Fibroblast of gingiva (primary cell): ENCODE measurements at places on chromosomes 12 and 14.

DNA sequence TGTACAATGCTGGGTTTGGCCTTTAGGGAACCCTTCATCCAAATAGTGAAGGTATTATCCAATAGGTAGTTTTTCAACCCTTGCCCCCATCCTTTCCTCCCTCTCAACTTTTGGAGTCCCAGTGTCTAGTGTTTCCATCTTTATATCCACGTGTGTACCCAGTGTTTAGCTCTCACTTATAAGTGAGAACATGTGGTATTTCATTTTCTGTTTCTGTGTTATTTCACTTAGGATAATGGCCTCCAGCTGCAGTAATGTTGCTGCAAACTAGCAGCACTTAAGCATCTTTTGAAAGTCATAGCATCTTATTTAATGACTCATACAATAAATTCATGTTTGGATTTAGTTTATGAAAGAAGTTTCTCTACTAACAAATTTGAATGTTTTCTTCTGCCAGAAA lies 442.5 kb downstream of the NELL2 start:
- DNase-seq, result no peak

- DNase-seq, result no peak
Observed at GRCh38 chr12:112330706-112331105, 51.5 kb downstream of the HECTD4 start.

DNA sequence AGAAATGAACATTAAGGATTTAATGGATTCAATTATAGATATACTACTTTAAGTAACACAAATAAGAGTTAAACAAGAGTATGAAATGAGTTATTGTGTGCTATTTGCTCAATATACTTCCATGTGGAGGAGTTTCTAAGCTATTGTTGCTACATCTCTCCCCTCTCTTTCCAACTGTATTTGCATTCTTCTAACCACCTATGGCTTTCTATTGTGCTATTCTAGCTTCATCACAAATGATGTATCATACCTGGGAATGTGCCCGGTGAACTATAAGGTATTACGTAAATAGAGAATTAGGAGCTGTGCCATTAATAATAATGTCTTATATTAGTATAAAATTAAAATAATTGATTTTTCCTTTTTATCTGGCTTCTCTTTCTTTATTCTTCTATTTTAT lies 87.1 kb upstream of the PLEKHG7 start:
- DNase-seq, result no peak

GRCh38 chr12:123602651-123603195 lies 824 bp downstream of the DDX55 start:
- peak; percentile 30 for DNase-seq

- no peak for DNase-seq
Observed at GRCh38 chr12:23399402-23399933, 550.0 kb downstream of the SOX5 start.

DNA sequence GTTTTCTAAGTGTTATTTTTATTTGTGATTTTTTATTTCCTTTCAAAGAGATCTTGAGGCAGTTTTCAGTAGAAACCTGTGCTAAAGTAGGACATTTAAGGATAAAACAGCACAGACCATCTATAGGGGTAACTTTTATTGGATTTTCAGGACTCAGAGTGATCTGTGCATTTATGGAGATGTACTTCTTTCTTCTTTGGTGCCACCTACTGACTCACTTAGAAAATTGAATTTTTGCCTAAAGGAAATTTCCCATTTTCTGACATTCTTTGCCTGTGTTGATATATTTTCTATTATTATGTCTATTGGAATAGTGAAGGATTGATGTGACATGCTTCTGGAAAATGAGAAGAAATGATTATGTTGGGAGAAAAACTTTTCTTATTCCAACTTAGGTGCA lies 113.0 kb downstream of the UNC79 start:
- DNase-seq, result peak; percentile 7

GRCh38 chr14:45258805-45259204 lies 5.8 kb upstream of the MIS18BP1 start:
- DNase-seq, result no peak

GRCh38 chr14:75242546-75243273 lies 35.9 kb upstream of the FOS start:
- peak; percentile 99 for DNase-seq

GRCh38 chr12:31923063-31923412 lies 36.2 kb upstream of the RESF1 start:
- no peak for DNase-seq

DNA sequence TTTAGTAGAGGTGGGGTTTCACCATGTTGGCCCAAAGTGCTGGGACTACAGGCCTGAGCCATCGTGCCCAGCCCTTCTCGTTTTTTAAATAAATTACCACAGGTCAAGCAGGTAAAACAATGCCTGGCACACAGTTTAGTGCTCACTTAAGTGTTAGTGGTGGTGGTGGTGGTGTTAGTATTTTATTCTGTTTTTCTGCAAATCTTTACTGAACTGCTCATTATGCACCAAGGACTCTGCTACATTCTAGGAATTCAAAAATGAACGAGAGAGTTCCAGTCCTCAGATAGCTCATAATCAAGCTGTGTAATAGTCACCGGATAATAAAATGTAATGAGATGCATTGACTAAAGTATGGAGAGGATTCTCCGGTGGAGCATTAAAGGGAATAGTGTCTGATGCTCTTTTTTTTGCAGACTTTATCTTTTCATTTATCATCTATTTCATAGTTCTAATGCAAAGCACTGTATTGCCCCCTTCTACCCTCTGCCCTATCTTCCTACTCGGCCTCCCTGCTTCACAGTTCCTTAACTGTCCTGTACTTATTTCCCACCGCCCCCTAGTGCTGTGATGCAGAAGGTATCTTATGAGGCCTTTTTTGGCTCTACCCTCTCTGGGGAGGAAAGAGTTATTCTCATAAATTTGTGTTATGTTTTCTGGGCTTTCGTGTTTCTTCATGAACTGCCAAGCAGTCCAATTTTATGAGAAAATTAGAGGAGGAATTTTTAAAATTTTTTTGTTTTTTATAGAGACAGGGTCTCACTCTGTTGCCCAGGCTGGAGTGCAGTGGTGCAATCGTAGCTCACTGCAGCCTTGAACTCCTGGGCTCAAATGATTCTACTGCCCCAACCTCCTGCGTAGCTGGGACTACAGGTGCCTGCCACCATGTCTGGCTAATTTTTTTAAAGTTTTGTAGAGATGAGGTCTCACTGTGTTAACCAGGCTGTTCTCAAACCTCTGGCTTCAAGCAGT lies 1.0 kb downstream of the ITFG2 start:
- DNase-seq, result peak; percentile 66

DNA sequence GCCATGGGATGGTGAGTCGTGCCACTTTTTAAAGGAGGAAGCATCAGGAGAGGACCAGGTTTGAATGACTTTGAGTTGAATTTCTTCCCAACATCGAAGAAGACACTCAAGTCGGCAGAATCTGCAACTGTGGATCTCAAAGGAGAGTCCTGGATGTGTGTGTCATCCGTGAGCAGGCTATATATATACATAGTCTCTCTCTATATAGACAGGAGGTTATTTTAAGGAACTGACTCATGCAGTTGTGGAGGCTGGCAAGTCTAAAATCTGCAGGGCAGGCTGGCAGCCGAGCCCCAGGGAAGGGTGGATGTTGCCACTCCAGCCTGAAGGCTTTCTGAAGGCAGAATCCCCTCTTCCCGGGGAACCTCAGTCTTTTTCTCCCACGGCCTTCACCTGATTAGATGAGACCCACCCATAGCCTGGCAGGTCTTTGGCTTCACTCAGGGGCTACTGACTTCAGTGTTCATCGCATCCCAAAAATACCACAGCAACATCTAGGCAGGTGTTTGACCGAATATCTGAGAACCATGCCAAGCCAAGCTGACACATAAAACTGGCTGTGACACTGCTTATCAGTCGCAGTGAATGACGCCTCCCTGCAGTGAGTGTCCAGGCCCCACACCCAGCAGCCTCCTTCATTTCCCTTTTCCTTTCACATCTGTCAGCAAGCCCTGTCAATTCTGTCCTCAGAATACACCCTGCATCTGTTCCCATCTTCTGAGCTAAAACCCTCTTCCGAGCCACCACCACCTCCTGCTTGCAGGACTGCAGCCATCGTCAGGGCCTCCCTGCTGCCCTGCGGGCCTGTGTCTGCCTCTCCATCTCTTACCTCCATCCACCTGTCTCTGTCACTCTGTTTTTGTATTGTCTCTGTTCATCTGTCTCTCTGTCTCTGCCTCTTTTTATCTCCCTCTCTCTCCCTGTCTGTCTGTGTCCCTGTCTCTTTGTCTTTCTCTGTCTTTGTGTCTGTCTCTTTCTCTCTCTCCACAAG lies 54.0 kb downstream of the ZNF664 start:
- peak; percentile 41 for DNase-seq

DNA sequence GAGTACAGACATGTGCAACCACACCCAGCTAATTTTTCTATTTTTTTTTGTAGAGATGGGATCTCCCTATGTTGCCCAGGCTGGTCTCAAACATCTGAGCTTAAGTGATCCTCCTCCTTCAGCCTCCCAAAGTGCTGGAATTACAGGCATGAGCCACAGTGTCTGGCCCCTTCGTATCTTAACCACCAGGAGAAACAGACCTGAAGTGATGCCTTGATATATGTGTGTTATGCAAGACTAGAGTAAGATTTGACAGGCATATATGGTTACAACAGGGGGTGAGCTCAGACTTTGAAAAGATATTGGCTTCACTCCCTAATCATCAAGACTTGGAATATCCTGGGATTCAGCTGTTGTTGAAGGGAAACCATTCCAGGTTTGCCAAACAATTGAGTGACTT lies 10.7 kb upstream of the GALNT6 start:
- no peak for DNase-seq

DNA sequence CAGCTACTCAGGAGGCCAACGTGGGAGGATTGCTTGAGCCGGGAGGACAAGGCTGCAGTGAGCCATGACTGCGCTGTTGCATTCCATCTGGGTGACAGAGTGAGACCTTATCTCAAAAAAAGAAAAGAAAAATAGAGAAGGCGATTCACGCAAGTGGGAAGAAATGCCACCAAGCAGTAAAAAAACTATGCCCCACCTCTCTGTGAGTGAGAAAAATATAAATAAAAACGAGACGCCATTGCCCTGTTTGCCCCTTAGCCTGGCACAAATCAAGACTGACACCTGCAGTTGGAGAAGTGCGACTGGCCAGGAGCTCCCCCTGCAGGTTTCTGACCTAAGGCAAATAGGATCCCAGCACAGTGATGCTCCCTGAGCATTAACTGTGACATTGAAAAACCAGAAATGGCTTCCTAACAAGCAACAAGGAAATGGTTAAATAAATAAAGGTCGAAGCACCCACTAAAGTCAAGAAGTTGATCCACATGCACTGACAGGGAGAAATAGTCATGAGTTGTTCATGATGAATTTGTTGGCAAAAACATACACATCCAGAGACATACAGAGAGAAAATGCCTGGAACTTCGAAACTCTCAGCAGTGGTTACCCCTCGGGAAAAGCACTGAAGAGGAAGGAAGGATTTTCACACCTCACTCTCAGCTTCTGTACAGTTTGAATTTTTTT lies 21.1 kb downstream of the GSC start:
- DNase-seq, result no peak

DNA sequence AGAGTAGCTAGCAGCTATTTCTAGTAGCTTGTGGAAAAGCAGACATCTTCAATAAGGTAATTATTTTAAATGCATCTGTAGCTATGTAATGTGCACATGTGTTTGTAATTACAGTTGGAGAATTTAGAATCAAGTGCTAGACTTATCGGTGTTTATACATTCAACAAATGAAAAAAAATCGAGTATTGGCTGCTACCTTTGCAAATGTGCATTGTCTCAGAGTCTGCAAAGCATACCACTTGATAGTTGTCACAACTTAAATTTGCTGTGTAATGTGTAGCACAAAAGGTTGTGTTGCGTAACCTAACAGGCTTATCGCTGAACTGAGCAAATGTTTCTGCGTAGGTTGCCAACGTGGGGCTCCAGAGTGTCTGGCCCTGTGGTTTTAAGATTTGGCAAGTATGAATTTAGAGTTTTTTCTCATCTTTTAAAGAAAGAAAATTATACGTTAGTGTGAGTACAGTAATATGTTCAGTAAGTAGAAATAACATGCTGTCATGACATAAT lies 44.3 kb downstream of the TMTC2 start:
- no peak for DNase-seq

GRCh38 chr12:50634379-50634778 lies 129.5 kb upstream of the ATF1 start:
- DNase-seq, result no peak

DNA sequence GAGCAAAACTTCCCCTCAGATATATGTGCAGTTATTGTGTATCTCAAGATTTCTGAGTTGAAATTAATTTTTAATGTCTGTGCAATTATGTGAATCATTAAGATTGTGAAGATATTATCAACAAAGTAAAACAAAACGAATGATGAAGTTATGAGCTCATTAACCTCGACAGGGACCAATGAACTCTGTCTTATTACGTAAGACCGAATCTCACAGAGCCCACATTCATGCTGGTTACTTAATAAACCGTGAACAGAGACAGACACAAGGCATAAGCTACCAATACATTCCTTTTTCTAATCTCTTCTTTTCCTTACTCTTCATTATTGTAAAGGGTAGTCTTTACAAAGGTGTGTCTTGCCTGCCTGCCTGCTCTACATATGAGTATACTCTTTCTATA lies 568.7 kb downstream of the RPS29 start:
- no peak for DNase-seq

DNA sequence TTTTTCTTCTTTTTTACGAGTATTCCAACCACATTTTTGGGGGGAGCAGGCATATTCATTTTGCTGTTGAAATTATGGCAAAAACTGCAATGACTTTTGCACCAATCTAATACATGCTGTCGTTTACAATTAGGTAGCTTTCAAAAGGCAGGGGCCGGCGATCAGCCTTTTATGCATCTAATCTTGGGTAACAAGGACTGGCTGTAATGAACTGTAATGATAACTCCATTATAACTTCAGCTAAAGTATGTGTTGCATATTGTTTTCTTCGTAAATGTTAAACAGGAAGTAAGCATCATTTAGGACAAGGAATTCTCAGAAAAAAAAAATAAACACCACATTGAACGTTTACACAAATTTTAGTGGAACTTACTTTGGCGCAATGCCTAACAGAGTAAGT lies 30.3 kb upstream of the KLRF1 start:
- DNase-seq, result peak; percentile 49

- DNase-seq, result peak; percentile 69
Observed at GRCh38 chr14:101961011-101961721, 3.2 kb upstream of the DYNC1H1 start.

DNA sequence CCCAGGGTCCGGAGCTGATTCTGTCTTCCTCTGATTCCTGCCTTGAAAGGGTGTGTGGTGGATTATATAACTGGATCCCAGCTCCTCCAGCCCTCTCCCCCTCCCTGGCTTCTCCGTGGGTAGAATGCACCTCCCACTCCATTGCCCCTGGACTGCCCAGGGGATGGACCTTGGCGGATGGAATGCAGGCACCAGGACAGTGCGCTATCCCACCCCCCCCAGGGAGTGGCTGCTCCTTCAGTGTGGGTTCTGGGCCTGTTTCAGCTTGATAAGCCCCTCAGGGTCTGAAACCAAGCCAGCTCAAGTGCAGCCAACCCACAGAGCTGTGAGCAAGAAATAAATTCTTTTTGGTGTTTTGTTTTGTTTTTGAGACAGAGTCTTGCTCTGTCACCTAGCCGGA lies 112.4 kb upstream of the TMEM132D start:
- DNase-seq, result no peak

- DNase-seq, result no peak
Observed at GRCh38 chr12:69471667-69472385, 1.6 kb downstream of the FRS2 start.
